ENCODE measurements at places on chromosomes 6 and 20. TPM values are rescaled to one million over a fixed set of nuclear protein-coding genes. Genes with fewer than 3 reads are reported as not detected.

The SAMD3 gene
- 7.3 TPM for total RNA-seq

The GCNT2 gene
- 4.0 TPM for total RNA-seq

The FAM209B gene
- total RNA-seq = not detected

The CTAGE9 gene
- total RNA-seq = not detected

The TBXT gene
- not detected for total RNA-seq

The COL20A1 gene
- total RNA-seq = not detected

The NCOA3 gene
- 39.1 TPM for total RNA-seq

The NKX2-4 gene
- total RNA-seq = not detected

The BPIFA3 gene
- not detected for total RNA-seq

The GPR63 gene
- under 0.01 TPM for total RNA-seq

The TRIM40 gene
- not detected for total RNA-seq

The PRR18 gene
- total RNA-seq = not detected

The ZNF165 gene
- total RNA-seq = 0.26 TPM

The SALL4 gene
- 0.12 TPM for total RNA-seq

The MEP1A gene
- total RNA-seq = not detected

The PTK6 gene
- 0.12 TPM for total RNA-seq

The ELOVL2 gene
- not detected for total RNA-seq

The BPIFB1 gene
- total RNA-seq = not detected

The GNAS-AS1 gene
- 1.2 TPM for total RNA-seq

The CDH26 gene
- 0.12 TPM for total RNA-seq

The MACROD2 gene
- total RNA-seq = 0.56 TPM

The CLIC1 gene
- 832 TPM for total RNA-seq

The PRICKLE4 gene
- 0.26 TPM for total RNA-seq

The DEFB118 gene
- total RNA-seq = not detected

The CENPQ gene
- total RNA-seq = 8.5 TPM

The TREML1 gene
- total RNA-seq = not detected

The RTEL1 gene
- 12.4 TPM for total RNA-seq

The DDRGK1 gene
- 47.0 TPM for total RNA-seq

The MLN gene
- not detected for total RNA-seq

The SLX4IP gene
- total RNA-seq = 5.9 TPM

The HCK gene
- total RNA-seq = not detected

The TMC2 gene
- total RNA-seq = not detected

The LTB gene
- total RNA-seq = not detected

The KIAA0408 gene
- 2.4 TPM for total RNA-seq

The ABHD16B gene
- total RNA-seq = not detected

The AHCY gene
- 77.3 TPM for total RNA-seq

The SLC35A1 gene
- total RNA-seq = 18.4 TPM
